ENCODE measurements at places on chromosomes 1 and 21. TPM values are rescaled to one million over a fixed set of nuclear protein-coding genes. Genes with fewer than 3 reads are reported as not detected.

DNA sequence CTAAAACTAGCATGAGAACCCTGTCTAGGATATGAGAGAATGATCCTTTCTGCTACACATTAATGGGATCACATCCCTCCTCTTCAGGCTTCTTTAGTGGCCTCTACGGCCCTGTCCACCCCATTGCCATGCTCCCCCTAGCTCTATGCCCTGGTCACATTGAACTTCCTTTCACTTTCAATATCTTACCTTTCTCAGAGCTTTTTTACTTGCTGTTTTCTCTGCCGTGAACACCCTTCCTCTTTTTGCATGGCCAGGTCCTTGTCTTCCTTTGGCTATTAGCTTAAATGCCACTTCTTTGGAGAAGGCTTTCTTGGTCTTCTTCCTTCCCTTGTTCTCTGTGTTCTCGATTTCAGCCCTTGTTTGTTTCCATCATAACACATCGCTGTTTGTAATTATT, 97.4 kb downstream of the GIPC2 start:
- DNase-seq = no peak

Gene TLR5
- 8.2 TPM for total RNA-seq

DNA sequence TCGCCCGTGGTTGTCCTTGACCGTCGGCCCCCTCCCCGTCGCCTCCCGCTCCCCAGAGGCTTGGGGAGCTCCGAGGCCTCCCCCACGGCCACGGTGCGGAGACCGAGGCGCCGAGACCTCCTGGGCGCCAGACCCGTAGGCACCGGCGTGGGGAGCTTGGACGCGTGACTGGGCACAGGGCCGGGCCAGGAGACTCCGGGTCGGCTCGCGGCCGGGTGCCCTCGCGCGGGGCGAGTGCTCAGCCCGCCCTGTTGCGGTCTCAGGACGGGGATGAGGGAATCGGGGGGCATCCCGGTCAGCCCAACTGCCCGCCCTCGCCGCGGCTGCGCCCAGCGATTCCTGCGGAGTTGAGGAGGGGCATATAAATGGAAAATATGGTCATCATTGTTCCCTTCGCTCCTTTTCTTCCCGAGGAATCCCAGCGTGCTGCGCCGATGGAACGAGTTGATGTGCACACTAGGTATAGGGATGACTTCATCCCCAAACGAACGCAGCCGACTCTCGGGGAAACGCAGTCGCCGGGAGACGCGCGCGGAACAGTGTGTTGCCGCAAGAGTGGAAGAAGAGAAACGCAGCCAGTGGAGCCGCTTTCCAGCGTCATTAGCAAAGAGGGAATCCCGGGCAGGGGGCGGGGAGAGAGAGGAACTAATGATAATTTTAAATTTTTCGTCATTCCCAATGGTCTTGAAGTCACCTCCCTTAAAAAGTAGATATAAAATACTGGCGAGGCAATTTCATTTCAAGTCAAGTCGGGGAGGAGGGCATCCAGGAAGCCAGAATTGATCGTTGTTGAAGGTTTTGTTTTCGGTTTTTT, 747 bp upstream of the ENAH start:
- peak; percentile 75 for DNase-seq

GRCh38 chr1:116694524-116694923, 27.0 kb upstream of the IGSF3 start:
- DNase-seq = no peak

- DNase-seq = no peak
These were observed 6.6 kb upstream of the PTCH2 start for GRCh38 chr1:44849575-44850132.

DNA sequence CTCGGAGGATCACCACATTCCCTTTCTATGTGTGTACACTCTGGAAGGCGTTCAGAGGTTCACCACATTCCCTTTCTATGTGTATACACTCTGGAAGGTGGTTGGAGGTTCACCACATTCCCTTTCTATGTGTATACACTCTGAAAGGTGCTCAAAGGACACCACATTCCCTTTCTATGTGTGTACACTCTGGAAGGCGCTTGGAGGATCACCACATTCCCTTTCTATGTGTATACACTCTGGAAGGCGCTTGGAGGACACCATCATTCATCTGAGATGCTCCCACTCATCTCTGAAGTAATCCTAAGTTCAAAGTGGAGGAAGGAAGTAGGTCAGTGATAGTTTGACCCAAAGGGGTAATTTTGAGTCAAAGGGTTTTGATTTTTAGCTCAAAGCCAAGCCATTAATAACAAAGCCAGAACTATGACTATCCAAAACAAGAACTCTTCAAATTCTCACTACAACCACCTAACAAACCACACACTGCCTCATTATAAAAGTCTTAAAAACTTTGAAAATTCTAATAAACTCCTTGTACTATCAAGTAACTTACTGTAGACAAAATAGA, 32.9 kb downstream of the NRIP1 start:
- no peak for DNase-seq

Gene PPM1J
- total RNA-seq = 0.66 TPM

Gene LMOD1
- 14.8 TPM for total RNA-seq

Gene ANGPTL1
- 9.3 TPM for total RNA-seq

DNA sequence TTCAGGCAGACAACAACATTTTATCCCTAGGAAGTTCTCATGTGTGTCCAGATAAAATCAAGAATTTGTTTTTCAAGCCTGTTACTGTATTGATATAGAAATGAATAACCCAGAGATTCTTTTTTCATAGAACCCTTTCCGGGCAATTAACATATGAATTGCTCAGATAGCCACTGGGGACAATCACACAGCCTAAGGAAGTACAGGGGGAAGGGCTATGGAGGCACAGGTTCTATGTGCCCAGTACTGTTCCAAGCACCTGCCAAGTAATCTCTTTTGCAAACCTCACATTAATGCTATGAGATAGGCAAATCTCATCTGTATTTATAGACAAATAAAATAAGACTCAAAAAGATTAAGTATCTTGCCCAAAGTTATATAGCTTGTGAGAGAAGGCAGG, 84.9 kb downstream of the NTNG1 start:
- no peak for DNase-seq

DNA sequence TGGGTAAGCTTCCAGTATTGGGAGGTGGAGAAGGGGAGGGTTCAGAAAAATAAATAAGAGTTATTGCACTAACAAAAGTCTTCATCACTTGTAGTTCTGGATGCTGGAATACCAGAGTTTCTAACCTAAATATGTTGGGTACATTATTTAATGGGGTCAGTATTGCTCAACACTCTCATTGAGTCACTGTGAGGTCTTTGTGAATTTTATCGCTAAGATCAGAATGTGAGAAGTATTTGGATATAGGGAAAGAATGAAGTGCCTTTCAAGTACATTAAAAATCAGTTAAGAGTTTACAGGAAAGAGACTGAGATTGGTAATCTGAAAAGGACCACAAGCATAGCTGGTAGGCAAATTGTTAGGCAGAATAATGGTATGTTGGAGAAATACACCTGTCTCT, 8.8 kb downstream of the SNRPE start:
- no peak for DNase-seq

DNA sequence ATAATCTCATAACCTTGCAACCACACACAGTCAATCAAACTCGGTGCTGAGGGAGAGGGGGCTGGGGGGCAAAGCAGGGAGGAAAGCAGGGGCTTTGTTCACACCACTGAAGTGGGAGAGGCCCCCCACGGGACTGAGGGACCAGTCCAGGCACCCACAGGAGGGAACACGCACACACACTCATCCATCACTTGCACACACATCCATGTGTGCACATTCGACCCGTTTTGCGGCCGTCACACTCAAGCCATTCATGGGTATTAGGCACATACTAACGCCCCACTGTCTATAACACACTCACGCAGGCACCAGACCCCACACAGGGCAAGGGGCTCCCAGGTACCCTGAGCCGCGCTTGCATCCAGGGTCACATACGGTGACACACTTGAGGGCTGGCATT, 14.0 kb downstream of the EFNA3 start:
- no peak for DNase-seq

Gene SLC44A5
- 5.4 TPM for total RNA-seq

GRCh38 chr1:49340576-49340975, 563.9 kb upstream of the BEND5 start:
- DNase-seq = no peak

Gene S100A1
- 7.3 TPM for total RNA-seq

Gene SLC22A15
- total RNA-seq = 7.9 TPM

GRCh38 chr1:151977662-151978230, 15.9 kb downstream of the S100A10 start:
- DNase-seq = no peak

Gene HSD11B1
- total RNA-seq = 0.66 TPM

Gene HAO2
- total RNA-seq = not detected

DNA sequence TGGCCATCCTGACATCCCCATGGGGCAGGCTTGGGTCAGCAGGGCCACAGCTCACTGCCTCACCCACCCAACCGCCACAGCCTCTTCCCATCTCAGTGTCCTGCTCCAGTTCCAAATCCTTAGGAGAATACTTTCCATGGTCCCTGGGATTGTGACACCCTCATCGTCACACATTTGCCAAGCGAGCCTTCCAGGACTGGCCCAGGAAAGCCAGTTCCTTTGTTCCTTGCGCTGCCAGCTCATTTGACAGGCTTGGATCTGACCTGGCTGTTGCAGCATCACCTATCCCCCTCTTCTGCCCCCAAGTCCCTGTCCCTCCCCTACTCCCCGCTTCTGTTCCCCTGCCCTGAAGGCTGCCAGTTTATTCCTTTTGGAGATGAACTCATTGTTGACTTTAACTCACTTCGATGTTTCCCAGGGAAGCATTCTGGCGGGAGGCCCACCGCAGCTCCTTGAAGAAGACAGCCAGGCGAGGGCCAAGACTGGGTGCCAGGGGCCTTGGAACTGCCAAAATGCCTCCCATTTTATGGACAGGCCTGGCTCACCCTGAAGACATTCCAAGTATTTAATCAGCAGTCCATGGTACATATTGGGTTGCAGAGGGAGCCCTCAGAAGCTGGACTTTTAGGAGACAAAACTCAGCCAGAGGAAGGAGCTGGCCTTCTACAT, 10.2 kb upstream of the GNL2 start:
- no peak for DNase-seq

Gene VTCN1
- total RNA-seq = 20.4 TPM

DNA sequence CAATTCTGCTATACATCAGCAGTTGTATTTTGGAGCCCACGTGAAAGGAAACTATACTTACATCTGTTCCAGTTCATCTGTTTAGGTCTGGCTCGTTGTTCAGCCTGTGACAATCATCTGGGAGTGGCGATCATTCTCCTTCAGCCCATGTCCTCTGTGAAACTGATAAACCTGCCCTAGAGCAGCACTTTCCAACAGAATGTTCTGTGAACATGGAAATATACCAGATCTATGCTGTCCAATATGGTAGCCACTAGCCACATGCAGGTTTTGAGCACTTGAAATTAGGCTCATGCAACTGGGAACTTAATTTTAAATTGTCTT, 24.5 kb upstream of the COQ8A start:
- DNase-seq = no peak

DNA sequence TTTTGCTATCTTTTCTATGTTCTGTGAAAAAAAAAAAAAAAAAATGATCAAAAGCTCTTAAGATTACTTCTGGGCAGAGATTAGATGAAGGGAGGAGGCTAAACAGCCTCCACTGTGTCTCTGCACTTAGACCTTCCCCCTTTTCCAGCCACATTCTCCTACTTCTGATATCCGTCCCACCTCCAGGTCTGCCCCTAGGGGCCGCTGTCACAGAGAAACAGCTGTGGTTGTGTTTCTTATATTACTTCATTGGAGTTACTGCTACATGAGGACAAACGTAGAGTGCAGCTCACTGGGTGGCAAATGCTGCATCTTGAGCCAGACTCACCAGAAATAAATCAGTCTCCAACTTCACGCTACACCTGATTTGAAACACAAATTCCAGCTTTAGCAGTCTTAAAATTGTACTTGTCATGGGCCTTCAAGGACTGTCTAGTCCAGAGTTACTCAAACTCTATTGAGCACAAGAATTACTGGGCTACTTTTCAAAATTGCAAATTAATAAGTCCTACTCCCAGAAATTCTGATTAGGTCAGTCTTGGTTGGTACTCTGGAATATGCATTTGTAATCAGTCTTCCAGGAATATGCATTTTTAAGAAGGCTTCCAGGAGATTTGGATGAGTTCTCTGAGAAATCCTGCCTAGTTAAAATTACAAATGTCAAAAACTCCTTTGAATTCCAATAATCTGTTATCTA, 125.2 kb upstream of the PTBP2 start:
- DNase-seq = no peak

- peak; percentile 22 for DNase-seq
These were observed 32.9 kb downstream of the JAK1 start for GRCh38 chr1:64933296-64934070.

Gene CYP4X1
- total RNA-seq = 1.8 TPM

GRCh38 chr1:9235096-9235459, 504 bp downstream of the H6PD start:
- peak; percentile 53 for DNase-seq

Gene CELA3B
- 27,120 TPM for total RNA-seq

GRCh38 chr1:205108464-205108863, 13.3 kb downstream of the RBBP5 start:
- DNase-seq = no peak

DNA sequence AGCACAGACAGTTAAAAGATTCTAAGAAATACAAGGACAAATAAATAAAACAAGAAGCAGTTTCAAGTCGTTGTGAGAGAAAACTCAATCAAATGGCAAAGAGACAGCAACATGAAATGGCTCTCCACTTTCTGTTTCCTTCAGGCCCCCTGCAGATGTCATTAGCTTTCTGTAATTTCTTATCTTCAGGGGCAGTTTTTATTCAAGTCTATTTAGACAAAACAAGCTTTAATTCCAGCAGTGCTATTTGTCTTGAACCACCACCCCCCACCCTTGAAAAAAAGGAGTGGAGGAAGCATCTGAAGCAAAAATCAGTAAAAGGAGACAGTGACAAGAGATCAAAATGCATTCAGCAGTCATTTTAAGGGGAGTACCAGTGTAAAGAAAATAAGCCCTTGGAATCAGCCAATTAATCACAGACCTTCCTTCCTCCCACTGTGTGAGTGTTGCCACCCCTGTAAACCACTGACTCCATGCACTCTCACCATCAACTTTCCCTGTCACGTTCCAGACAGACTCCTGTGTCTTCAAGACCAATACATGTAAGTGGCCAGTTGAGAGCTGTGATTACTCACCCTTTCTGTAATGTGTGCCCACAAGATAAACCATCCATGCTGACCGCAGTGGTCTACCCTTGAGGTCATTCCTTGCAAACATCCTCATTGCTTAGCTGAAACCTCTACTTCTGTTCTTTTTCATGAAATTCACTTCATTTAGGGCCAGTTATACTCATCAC, 136.1 kb upstream of the HOOK1 start:
- no peak for DNase-seq

Data from body of pancreas (tissue), 4 donors.